ENCODE measurements at places on chromosomes 16 and 17.

DNA sequence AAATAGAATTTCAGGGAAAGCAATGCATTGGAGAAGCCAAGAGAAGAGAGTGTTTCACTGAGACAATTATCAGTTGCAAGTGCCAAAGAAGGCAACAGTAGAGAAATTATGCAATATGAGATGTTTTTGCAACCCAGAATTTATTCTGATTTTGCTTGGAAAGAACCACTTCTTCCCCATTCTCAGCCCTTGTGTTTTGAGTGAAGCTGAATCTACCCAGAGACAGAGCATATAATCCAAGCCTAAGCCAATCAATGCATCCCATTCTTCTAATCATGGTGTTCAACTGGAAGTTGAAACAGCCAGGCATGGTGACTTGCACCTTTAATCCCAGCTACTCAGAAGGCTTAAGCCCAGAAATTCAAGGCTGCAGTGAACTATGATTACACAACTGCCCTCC lies 6.9 kb upstream of the SCNN1G start:
- no peak for DNase-seq

- peak; percentile 10 for DNase-seq
Observed at GRCh38 chr16:15509051-15509592, 74.7 kb downstream of the BMERB1 start.

- no peak for DNase-seq
Observed at GRCh38 chr16:49940464-49941224, 84.4 kb upstream of the CNEP1R1 start.

GRCh38 chr16:31270795-31271194 lies 11.0 kb downstream of the ITGAM start:
- no peak for DNase-seq

GRCh38 chr17:82000803-82001570 lies 21.7 kb downstream of the CENPX start:
- DNase-seq, result no peak

DNA sequence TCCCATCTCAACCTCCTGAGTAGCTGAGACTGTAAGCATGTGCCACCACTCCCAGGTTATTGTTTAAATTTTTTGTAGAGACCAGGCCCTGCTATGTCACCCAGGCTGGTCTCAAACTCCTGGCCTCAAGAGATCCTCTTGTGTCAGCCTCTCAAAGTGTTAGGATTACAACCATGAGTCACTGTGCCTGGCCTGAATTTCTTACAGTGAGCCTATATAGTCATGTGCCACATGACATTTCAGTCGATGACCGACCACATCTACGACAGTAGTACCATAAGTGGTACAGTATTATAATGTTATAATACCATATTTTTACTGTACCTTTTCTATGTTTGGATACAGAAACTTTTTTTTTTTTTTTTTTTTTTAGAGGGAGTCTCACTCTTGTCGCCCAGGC lies 195.3 kb downstream of the STX8 start:
- DNase-seq, result no peak

DNA sequence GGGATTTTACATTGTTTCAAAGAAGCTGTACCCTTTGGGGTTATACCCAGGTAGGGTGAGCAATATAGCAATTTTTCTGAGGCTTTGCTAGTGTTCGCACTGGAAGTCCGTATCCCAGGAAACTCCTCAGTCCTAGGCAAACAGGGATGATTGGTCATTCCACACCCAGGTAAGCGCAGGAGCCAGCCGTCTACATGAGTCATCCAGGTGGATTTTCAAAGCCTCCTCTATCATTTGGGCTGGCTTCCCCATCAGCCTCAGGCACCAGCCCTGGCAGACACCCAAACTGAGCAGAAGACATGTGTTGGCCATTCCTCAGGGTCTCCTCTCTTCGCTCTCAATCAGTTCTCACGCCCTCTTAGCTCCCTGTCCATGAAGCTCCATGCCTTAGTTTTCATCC lies 135.6 kb downstream of the AIPL1 start:
- DNase-seq, result no peak

GRCh38 chr17:83014940-83015910 lies 64.2 kb upstream of the METRNL start:
- DNase-seq, result no peak

GRCh38 chr16:84177741-84178073 lies 9.2 kb downstream of the TAF1C start:
- DNase-seq, result no peak

GRCh38 chr16:49495596-49496355 lies 122.2 kb downstream of the C16orf78 start:
- DNase-seq, result no peak

- no peak for DNase-seq
Observed at GRCh38 chr17:39026980-39027451, 59.8 kb upstream of the FBXO47 start.

- DNase-seq, result no peak
Observed at GRCh38 chr17:65025297-65025696, 31.2 kb downstream of the GNA13 start.

- no peak for DNase-seq
Observed at GRCh38 chr16:86354641-86355513, 155.4 kb upstream of the FOXF1 start.

DNA sequence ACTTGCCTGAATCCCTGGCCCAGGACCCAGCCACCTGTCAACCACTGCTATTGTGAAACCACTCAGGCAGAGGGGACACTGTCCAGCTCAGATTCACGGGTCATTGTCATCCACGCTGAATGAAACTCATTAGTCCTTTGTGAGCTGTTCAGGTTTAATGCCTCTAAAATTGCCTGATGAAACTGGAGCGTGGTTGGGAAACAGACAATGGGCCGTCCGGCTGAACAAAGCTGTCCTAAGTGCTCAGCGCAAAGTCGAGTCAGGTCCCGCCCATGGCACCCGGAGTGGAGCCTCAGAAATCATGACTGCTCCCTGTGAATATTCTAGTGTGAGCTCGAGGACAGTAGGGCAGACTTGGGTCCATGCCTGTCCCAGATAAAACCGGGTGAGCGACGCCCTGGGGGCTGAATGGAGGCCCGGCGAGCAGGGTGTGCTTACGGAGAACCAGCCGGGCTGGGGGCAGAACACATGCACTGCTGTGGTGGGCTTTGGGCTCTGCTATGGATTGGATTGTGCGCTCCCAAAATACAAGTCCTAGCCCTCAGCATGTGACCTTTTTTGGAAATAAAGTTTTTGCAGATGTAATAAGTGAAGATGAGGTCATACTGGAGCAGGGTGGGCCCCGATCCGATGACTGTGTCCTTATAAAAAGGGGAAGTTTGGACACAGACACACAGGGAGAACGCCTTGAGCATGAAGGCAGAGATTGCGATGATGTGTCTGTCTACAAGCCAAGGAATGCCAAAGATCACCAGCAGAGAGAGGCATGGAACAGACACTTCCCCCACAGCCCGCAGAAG lies 12.9 kb upstream of the CMIP start:
- DNase-seq, result no peak

DNA sequence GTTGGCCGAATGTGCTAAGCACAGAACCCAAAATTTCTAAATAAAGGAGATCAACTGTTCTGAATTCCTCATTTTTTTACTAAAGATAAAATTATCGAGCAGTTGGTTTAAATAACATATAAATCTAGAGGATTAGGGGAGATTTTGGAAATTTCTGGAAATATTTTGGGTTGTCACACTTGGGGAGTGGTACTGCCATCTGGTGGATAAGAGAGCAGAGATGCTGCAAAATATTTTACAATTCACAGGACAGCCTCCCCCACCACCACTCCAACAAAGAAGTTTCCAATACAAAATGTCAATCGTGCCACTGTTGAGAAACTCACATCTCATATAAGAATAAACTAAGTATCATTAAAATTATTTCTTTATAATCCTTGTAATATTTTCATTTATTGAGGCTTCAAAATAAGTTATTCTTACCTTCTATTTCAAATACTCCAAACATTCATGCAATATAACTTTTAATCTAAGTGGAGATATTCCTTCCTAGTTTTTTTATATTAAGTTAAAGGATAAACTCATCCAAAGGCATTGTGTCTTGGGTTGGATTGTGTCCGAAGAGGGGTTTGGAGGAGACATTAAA lies 17.0 kb upstream of the ABCA8 start:
- no peak for DNase-seq

DNA sequence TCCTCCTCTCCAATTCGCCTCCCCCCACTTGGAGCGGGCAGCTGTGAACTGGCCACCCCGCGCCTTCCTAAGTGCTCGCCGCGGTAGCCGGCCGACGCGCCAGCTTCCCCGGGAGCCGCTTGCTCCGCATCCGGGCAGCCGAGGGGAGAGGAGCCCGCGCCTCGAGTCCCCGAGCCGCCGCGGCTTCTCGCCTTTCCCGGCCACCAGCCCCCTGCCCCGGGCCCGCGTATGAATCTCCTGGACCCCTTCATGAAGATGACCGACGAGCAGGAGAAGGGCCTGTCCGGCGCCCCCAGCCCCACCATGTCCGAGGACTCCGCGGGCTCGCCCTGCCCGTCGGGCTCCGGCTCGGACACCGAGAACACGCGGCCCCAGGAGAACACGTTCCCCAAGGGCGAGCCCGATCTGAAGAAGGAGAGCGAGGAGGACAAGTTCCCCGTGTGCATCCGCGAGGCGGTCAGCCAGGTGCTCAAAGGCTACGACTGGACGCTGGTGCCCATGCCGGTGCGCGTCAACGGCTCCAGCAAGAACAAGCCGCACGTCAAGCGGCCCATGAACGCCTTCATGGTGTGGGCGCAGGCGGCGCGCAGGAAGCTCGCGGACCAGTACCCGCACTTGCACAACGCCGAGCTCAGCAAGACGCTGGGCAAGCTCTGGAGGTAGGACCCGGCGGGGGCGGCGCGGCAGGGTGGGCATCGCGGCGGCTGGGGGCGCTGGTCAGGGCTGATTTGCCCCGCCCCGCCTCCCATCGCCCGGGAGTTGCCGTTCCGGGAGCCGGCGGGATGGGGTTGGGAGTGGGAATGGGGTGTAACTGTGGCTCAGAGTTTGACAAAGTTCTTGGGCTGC lies 567 bp downstream of the SOX9 start:
- no peak for DNase-seq

GRCh38 chr16:17070882-17071592 lies 399.7 kb downstream of the XYLT1 start:
- DNase-seq, result peak; percentile 90

GRCh38 chr16:89690392-89690901 lies 4.0 kb downstream of the CDK10 start:
- DNase-seq, result no peak

- no peak for DNase-seq
Observed at GRCh38 chr16:6946802-6947201, 385.8 kb upstream of the RBFOX1 start.

- DNase-seq, result no peak
Observed at GRCh38 chr17:77231076-77231871, 90.5 kb downstream of the SEC14L1 start.

- no peak for DNase-seq
Observed at GRCh38 chr17:72176516-72176851, 55.7 kb downstream of the SOX9 start.

- peak; percentile 34 for DNase-seq
Observed at GRCh38 chr17:21452377-21453143, 76.4 kb downstream of the KCNJ12 start.

GRCh38 chr17:34386697-34387550 lies 23.9 kb upstream of the CCL1 start:
- no peak for DNase-seq

GRCh38 chr17:79836972-79837887 lies 2.0 kb downstream of the CBX4 start:
- DNase-seq, result no peak

DNA sequence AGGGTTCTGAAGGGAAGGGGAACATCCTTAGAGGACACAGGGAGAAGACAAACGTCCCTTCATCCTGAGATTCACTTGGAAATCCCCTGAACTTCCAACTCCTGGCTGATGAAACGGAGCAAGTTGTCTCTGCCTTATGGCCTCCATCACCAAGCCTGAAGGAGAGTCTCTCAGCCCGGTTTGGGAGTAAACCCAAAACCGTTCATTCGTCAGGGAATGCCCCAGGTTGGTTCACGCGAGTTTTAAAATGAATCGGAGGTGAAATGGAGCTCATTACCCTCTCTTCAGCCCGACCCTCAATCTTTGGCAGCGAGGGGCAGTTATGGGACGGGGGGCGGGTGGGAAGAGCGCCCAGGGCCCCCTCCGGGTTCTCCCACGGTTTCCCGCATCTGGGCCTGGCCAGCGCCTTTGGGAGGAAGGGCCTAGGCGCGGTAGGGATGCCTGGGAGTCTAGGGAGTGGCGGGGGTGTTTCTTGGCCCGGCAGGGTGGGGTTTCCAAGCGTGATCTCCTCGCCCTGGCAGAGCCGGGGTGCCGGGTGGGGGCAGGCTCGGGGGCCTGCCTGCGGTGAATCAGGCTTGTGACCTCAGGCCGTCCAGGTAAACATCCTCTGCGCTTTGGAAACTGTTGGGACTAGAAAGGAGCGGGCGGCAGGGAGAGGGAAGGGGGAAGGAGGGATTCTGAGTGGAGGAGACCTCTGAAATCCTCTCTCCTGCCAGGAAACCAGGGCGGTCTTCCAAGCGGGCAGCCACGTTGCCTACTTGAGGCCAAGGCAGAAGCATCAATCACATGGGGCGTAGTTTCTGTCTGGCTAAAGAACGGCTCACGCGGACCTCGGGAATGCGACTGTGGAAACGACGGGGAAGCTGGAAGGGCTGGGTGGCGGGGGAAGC lies 24.1 kb upstream of the HOXB13 start:
- DNase-seq, result no peak

DNA sequence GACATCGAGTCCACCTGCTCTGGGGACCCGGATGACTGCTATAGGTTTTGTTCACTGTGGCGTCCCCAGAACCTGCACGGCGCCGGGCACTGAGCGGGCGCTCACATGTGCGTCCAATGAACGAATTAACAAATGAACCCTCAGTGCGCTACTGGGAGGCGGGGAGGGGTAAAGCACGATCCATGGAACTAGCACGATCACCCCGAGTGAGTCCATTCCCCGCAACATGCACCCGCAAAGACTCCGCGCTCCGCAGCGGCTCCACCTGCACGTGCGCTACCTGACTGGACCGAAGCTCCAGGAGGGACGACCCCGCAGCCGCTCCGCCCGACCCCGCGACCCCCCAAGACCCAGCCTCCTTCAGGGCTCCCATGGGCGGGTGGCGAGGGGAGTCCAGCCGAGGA lies 491 bp downstream of the TRAP1 start:
- DNase-seq, result peak; percentile 15

- DNase-seq, result no peak
Observed at GRCh38 chr16:88993166-88993761, 16.3 kb upstream of the CBFA2T3 start.

DNA sequence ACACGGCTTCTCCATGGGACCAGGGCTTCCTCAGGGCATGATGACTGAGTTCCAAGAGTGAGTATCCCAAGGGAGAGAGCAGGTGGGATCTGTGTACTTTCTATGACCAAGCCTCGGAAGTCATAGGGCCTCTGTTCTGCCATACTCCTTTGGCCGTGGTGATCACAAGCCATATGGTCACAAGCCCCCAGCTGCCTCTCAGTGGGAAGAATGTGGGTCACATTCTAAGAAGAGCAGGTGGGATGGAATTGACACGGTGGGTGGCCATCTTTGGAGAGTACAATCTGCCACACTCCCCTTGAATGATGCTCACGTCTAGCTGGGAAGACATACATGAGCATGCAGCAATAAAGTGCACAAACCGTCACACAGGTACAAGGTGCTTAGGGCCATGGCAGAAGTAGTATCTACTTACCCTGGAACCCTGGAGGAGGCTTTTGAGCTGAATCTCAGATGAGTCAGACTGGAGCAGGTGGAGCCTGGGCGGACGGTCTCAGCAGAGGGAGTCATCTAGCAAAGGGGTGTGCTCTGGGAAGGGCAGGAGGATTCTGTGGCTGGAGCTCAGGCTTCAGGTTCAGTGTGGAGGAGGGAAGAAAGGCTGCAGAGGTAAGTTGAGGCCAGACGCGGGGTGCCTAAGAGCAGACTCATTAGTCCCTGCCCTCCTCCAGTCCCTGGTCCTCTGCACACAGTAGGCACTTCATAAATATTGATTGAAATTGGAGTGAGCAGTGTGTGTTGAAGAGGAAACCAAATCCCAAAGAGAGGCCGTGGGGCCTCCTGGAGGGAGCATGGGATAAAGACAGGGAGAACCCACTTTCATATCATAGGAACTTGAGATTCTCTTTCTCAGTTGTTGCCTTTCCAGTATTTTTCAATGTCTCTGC lies 26.6 kb downstream of the GOSR2 start:
- no peak for DNase-seq
